SJSA1 (cell line): ENCODE measurements at places on chromosomes 4 and X. TPM values are rescaled to one million over a fixed set of nuclear protein-coding genes. Genes with fewer than 3 reads are reported as not detected.

DNA sequence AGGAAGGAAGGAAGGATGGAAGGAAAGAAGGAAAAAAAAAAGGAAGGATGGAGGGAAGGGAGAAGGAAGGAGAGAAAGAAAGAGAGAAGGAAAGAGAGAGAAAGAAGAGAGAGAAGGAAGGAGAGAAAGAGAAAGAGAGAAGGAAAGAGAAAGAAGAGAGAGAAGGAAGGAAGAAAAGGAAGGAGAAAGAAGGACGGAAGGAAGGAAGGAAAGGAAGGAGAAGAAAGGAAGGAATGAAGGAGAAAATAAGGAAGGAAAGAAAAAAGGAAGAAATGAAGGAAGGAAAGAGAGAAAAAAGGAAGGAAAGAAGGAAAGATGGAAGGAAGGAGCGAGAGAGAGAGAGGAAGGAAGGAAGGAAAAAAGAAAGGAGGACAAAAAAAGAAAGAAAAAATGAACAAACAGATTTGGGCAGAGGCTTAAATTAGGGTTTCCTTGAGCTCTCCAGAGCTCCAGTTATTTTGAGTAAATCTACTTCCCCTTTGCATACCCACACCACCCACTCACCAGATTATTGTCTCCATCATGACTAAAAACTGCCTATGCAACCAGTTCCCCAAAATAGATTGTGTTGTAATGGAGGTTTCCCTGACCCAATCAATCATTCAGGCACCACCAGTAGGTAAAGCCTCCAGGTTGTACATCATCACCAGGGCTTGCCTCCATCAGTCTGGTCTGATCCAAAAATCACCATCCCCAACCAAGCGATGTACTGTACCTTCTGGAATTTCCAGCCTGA is 1722.9 kb upstream of the PCDH10 start:
- no peak overlapping the region for H3K4me3 ChIP-seq
- no peaks in the 10 kb centered on the region for H3K36me3 ChIP-seq
- no peak overlapping the region for H3K27ac ChIP-seq
- DNase-seq, result no peak
- H3K27me3 ChIP-seq, result no peaks in the 10 kb centered on the region

BMPR1B gene
- 0.03 TPM in 1 of 2 replicates, not detected in the other for total RNA-seq

- no peaks in the 10 kb centered on the region for H3K36me3 ChIP-seq
- H3K4me3 ChIP-seq, result no peak overlapping the region
- no peak for DNase-seq
- H3K27me3 ChIP-seq, result no peaks in the 10 kb centered on the region
These were observed 33.7 kb downstream of the CD38 start for GRCh38 chr4:15811703-15812337.

GRCh38 chrX:110796407-110796697 is 735 bp upstream of the CHRDL1 start:
- no peak overlapping the region for H3K27ac ChIP-seq
- no peaks in the 10 kb centered on the region for H3K4me1 ChIP-seq
- peak overlapping the region; percentile 28; the same call in 1 of the 2 replicates for H3K4me3 ChIP-seq
- no peak for DNase-seq
- H3K27me3 ChIP-seq, result no peaks in the 10 kb centered on the region
- no peaks in the 10 kb centered on the region for H3K36me3 ChIP-seq

DNA sequence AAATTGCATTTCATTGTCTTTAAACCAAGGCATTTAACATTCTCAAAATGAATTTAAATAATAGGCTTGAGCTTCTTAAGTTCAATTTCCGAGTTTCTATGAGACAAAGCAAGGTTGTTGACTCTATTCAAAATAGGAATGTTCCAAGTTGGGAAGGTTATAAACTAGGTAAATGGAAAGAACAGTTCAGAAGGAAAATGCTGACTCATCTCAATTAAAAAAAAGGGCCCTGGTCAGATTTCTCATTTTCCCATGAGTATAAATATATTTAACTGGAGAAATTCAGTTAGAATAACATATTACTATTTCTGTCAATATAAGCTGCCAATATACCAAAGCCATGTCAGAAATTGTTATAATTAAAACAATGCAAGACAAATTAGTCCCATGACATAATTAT is 113.8 kb downstream of the ATP8A1 start:
- H3K27ac ChIP-seq, result no peak overlapping the region
- no peak for DNase-seq
- H3K4me3 ChIP-seq, result no peak overlapping the region
- no peaks in the 10 kb centered on the region for H3K36me3 ChIP-seq
- H3K4me1 ChIP-seq, result no peaks in the 10 kb centered on the region

DNA sequence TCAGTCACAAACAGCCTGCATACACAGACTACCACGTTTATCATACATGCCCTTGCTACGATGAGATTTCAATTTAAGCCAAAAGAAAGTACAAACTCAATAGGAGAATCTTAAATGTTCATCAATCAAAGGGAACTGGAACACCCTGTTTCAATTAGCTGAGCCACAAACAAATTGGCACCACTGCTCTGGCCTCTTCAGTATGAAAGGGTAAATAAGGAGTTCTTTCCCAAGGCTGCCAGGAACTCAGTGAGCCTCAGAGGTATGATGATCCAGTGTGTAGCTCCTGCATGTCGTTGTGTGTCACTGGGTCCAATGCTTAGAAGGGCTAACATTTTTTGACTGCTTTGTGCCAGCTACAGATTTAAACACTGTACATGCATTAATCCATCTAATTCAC is 5.4 kb downstream of the RNF150 start:
- H3K4me1 ChIP-seq, result peaks cover 18% of the 10 kb centered on the region
- no peak overlapping the region for H3K27ac ChIP-seq
- H3K27me3 ChIP-seq, result no peaks in the 10 kb centered on the region
- no peak overlapping the region for H3K4me3 ChIP-seq
- H3K36me3 ChIP-seq, result peaks cover 1% of the 10 kb centered on the region; the same call in 1 of the 2 replicates

GRCh38 chr4:145929415-145930178 is 9.0 kb downstream of the ZNF827 start:
- H3K27ac ChIP-seq, result no peak overlapping the region
- no peaks in the 10 kb centered on the region for H3K27me3 ChIP-seq
- no peak for DNase-seq
- peaks cover 12% of the 10 kb centered on the region; the same call in 1 of the 2 replicates for H3K4me1 ChIP-seq
- peaks cover 13% of the 10 kb centered on the region; the same call in 1 of the 2 replicates for H3K36me3 ChIP-seq

DNA sequence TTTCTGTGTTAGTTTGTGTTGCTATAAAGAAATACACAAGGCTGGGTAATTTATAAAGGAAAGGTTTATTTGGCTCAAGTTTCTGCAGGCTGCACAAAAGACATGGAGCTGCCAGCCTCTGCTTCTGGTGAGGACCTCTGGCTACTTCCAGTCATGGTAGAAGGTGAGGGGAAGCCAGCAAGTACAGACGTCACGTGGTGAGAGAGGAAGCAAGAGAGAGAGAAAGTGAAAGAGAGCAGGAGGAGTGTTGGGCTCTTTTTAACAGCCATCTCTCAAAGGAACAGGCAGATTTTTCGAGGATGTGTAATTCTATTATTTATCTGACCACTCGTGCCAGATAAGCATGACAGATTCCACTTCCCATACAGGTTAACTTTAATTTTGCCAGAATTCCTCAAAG is 1199.1 kb downstream of the ADGRL3 start:
- DNase-seq, result no peak
- no peak overlapping the region for H3K27ac ChIP-seq
- no peaks in the 10 kb centered on the region for H3K36me3 ChIP-seq
- no peak overlapping the region for H3K4me3 ChIP-seq
- no peaks in the 10 kb centered on the region for H3K4me1 ChIP-seq

RAB39B gene
- total RNA-seq, result not detected in 2 replicates

- no peaks in the 10 kb centered on the region for H3K4me1 ChIP-seq
- H3K4me3 ChIP-seq, result no peak overlapping the region
- DNase-seq, result no peak
These were observed 67.4 kb downstream of the ZNF827 start for GRCh38 chr4:145871209-145871608.

GRIA3 gene
- not detected in 2 replicates for total RNA-seq

TEX13B gene
- total RNA-seq, result not detected in 2 replicates

DNA sequence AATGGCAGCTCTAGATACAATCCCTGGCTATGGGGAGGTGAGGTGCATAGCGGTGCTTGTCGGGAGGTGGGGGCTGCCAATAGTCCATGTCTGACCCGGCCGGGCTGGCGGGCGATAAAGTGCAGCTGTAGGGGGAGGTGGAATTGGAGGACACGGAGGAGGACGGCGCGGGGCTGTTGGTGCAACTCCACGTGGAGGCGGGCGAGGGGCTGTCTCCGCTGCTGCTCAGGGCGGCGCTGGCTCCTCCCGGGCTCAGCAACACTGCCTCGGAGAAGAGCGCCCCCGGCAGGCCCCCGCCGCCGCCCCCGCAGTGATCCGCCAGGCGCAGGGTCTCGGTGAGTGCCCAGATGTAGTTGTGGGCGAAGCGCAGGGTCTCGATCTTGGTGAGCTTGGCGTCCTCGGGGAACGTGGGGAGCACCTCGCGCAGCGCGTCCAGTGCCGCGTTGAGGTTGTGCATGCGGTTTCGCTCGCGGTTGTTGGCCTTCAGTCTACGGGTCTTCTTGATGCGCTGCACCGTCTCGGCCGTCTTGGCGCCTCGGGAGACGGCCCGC is 1.3 kb downstream of the NEUROG2 start:
- no peaks in the 10 kb centered on the region for H3K36me3 ChIP-seq
- H3K4me1 ChIP-seq, result peaks cover 28% of the 10 kb centered on the region
- H3K27me3 ChIP-seq, result peaks cover 71% of the 10 kb centered on the region
- peak overlapping the region; percentile 45 for H3K4me3 ChIP-seq

NCBP2L gene
- not detected in 2 replicates for total RNA-seq

NXF2B gene
- not detected in 2 replicates for total RNA-seq

DNA sequence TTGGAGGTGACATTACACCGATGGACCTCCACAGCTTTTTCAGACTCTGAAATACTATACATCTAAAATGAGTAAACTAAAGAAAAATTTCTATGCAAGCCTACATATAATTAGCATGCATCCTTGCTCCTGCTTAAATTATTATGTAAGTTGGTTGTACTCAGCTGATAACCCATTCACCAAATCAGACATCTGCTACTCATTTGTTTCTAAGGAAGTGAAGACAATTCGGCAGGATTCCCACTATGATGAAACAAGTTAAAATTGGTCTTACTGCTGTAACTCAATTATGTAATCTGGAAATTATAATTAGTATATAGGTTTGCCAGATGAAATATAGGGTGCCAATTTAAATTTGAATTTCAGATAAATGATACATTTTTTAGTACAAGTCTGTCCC is 59.5 kb upstream of the FGF13 start:
- no peak overlapping the region for H3K27ac ChIP-seq
- no peak for DNase-seq
- H3K4me1 ChIP-seq, result no peaks in the 10 kb centered on the region
- no peak overlapping the region for H3K4me3 ChIP-seq

DNA sequence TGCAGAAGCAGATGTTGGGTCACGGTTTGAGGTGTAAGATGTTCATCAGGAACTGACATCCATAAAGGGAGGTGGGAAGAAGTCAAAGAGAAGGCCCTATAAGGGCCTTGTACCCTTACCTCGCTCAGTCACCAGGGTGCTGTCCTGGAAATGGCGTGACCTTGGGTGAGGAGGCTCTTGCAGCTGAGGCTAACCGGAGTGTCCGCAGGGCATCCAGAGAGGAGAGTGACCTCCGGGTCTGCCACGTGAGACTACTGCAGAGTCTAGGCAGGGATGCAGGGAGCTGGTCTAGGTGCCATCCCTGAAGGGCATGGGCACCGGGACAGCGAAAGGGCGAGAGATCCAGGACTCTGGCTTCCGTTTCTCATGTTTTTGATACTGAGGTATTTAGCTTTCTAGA is 28.7 kb upstream of the IRAK1 start:
- peaks cover 24% of the 10 kb centered on the region for H3K4me1 ChIP-seq
- no peak for DNase-seq
- no peak overlapping the region for H3K4me3 ChIP-seq
- H3K27ac ChIP-seq, result no peak overlapping the region
- no peaks in the 10 kb centered on the region for H3K27me3 ChIP-seq

DNA sequence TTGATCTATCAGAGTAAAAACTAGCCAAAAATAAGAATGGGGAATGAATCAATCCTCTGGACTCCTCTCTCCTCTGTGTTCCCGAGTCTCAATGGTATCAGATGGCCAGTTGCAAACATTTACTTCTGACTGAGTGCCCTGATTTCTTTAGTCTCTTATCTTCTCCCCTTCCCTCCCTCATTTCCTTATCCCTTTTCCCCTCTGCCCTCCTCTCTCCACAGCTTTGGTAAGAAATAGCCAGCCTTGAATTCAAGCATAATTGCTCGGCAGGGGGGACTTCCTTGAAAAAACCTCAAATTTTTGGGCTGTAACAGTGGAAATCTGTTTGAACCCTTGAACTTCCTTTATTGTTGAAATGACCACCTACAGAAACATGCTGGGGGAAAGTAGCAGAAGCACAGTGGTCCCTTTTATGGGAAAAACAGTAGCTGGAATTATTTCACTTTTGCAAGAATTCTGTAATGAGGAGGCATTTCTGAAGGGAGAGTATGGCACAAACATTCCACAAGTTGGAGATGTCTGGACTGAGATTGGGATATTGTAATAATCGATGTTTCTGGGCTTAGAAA is 40.3 kb downstream of the NHS start:
- no peak overlapping the region for H3K27ac ChIP-seq
- DNase-seq, result no peak
- no peak overlapping the region for H3K4me3 ChIP-seq
- H3K4me1 ChIP-seq, result peaks cover 44% of the 10 kb centered on the region
- no peaks in the 10 kb centered on the region for H3K36me3 ChIP-seq

NPY2R gene
- total RNA-seq, result not detected in 2 replicates

- no peak overlapping the region for H3K27ac ChIP-seq
- H3K27me3 ChIP-seq, result no peaks in the 10 kb centered on the region
These were observed 38.7 kb upstream of the FGF2 start for GRCh38 chr4:122787940-122788339.

GRCh38 chr4:181807771-181808170 is 435.4 kb upstream of the TENM3 start:
- no peaks in the 10 kb centered on the region for H3K36me3 ChIP-seq
- H3K27ac ChIP-seq, result no peak overlapping the region
- no peak for DNase-seq
- H3K27me3 ChIP-seq, result no peaks in the 10 kb centered on the region; the same call in 1 of the 2 replicates
- no peaks in the 10 kb centered on the region for H3K4me1 ChIP-seq

GRCh38 chrX:69027181-69028005 is 137.9 kb downstream of the PJA1 start:
- H3K36me3 ChIP-seq, result no peaks in the 10 kb centered on the region
- peaks cover 13% of the 10 kb centered on the region for H3K4me1 ChIP-seq
- DNase-seq, result peak; percentile 48
- no peak overlapping the region; the same call in 1 of the 2 replicates for H3K27ac ChIP-seq

GRCh38 chrX:101385795-101386541 is at the start of gene BTK:
TSS of gene BTK (minus strand) at chrX:101386191. CDS start at chrX:101375284, 10,907 bp downstream.
- DNase-seq, result no peak
- H3K4me1 ChIP-seq, result no peaks in the 10 kb centered on the region
- H3K27me3 ChIP-seq, result no peaks in the 10 kb centered on the region
- no peak within 1 kb of the TSS for H3K27ac ChIP-seq
- H3K36me3 ChIP-seq, result no peaks in the 10 kb centered on the region
- H3K4me3 ChIP-seq, result no peak within 1 kb of the TSS

DNA sequence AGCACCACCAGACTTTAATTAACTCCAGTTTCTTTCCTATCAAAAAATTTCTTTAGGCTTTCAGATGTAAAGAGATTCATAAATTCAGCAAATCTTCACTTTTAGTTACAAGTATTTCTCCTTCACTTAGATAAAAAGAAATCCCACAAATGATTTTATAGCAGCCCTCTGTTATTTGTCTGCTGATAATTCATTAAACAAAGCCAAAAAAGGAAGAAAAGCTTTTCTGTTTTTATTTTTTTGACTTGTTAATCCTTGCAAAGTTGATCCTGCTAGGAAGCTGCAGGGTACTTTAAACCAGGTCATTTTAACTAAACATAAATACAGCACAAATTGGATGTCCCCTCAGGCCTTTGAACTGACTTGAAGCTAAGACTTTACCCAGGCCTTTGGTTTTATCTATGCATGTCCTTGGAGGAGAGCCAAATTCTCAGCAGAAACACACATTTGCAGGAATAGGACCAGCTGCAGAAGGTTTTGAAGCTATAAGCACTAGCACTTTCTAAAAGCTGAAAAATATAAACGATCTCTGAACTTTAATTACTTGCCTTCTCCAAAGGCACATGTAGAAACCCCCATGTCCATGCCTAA is 57.5 kb downstream of the PCDH18 start:
- H3K36me3 ChIP-seq, result no peaks in the 10 kb centered on the region
- H3K27me3 ChIP-seq, result no peaks in the 10 kb centered on the region
- H3K4me3 ChIP-seq, result no peak overlapping the region
- no peak for DNase-seq
